ENCODE measurements at places on chromosomes 3 and 15.

- DNase-seq, result no peak
Measured at GRCh38 chr3:81029861-81030260, 731.6 kb downstream of the GBE1 start.

GRCh38 chr3:48686538-48687219, 964 bp upstream of the NCKIPSD start:
- DNase-seq, result no peak

DNA sequence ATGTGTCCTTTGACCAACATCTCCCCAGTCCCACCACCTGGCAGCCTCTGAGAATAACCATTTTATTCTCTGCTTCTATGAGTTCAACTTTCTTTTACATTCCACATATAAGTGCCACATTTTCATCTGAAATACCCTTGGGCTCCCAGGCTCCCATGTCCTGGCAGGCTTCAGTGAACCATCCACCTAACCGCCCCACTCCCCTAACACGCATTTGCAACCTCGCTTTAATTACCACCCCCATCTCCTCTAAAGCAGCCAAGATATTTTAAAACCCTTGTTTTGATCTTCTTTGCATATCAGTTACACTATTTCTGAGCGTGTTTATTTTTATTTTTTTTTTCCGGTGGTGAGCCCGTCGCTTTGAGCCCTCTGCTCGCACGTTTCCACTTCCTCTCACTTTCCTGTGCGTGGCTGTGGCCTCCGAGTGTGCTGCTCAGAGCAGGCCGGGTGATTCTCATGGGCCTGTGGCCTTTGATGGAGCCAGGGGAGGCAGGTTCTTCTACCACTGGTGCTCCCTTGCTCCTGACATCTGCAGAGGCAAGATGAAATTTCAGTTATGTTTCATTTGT, 195.4 kb upstream of the LPP start:
- no peak for DNase-seq

DNA sequence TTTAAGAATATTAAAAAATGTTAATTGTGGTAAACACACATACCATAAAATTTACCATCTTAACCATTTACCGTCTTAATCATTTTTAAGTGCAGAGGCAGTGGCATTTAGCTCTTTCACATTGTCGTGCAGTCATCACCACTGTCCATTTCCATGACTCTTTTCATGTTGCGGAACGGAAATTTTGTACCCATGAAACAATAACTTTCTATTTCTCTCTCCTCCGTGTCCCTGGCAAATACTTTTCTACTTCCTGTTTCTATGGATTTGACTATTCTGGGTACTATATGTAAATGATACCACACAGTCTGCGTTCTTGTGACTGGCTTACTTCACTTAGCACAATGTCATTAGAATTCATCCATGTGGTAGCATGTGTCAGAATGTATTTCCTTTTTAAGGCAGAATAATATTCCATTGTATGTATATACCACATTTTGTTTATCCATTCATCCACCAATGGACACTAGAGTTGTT, 27.9 kb downstream of the AKAP13 start:
- DNase-seq, result no peak

- no peak for DNase-seq
Measured at GRCh38 chr3:195041871-195042742, 228.9 kb downstream of the XXYLT1 start.

DNA sequence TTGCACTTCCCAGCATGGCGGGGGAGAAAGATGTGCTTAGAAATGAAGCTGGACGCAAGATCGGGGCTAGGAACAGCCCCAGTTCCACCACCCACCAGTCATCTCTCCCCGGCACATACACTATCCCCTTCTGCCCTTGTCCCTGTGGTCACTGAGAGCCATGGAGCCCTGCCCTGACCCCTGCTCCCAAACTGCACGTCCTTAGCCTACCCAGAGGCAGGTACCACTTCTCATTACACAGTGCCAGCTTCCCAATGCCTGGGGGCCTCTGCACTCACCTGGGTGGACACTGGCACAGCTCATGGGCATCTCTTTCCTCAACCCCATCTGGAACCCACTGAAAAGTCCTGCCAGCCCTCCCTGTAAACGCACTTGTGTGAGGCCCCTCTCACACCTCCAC, 139.3 kb upstream of the PRR20G start:
- DNase-seq, result no peak

DNA sequence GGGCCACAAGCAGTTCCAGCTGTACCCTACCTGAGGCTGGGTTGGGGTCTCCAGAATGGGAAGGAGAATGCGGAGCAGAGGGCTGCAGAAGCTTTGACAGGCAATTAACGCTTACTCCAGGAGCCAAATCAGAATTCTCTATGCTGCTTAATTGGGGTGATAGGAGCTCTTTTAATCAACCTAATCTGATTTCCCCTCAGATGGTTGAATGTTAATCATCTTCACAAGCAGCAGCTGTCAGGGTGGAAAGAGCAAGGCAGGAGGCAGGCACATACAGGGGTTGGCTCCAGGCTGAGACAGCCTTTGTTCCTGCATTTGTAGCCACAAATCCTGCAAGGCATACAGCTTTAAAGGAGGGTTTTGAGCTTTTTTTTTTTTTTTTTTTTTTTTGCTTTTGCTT, 2.6 kb downstream of the CILP start:
- DNase-seq, result no peak

DNA sequence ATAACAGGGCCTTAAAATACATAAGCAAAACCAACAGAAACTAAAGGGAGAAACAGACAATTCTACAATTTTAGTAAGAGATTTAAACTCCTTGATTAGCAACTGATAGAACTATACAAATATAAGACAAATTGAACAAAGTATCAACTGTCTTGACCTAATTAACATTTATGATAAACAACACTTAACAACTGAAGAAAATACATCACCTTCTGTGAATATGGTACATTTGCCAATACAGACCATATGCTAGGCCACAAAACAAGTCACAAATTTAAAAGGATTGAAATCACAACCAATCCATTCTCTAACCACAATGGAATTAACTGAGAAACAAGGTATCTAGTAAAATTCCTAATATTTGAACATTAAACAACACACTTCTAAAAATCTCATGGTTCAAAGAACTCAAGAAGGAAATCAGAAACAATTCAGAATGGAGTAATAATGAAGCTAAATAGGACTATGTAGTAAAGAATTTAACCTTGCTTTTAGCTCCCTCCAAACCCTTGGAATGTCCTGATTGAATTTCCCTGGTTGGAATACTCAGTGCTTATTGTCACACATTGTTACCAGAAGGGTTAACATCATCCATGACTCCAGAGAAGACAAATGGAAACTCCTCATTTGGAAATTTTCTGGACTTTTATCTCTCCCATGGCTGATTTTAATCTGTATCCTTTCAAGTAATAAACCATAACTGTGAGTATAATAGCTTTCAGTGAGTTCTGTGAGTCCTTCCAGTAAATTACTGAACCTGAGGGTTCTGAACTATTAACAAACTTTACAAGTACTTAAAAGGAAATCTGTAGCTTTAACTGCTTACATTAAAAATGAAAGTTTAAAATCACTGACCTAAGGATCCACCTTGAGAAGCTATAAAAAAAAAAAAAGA, 88.8 kb downstream of the DLG1 start:
- DNase-seq, result no peak

DNA sequence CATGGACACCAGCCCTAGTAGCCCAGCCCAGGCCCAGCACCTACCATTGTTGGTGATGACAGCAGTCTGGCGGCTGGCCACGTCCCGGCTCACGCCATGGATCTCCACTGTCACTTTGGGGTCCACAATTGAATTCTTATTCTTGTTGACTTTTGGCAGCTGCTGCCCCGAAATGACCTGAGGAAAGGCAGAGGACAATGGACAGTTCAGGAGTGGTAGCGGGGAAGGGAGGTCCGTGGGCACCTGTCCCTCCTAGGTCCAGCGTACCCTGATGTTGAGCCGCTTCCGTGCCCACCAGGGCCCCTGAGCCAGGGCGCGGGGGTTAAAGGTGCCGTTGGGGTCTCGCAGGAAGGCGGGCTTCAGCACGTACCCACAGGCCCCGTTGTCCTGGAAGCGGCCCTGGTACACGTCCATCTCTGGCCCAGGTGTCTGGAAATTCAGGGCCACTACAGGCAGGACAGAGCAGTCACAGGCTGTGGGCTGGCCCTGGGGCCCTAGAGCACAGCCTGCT, 17.7 kb downstream of the VILL start:
- no peak for DNase-seq

DNA sequence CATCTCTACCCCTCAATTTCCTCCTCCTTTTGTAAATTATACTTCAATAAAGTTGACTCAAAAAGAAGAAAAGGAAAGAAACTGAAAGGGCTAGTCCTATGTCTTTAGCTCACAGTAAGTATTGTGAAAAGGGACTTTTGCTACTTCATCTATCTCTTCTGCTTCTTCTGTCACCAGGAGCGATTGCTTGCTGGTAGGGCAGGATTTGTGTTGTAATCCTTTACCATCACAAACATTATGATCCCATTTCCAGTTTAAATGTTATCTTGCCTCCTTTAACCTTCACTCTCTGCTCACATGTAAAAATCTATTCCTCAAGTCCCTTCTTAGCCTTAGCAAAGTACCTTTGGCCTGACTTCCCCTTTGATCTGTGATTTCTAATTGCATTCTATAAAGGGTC, 537.1 kb downstream of the AGBL1 start:
- DNase-seq, result no peak

DNA sequence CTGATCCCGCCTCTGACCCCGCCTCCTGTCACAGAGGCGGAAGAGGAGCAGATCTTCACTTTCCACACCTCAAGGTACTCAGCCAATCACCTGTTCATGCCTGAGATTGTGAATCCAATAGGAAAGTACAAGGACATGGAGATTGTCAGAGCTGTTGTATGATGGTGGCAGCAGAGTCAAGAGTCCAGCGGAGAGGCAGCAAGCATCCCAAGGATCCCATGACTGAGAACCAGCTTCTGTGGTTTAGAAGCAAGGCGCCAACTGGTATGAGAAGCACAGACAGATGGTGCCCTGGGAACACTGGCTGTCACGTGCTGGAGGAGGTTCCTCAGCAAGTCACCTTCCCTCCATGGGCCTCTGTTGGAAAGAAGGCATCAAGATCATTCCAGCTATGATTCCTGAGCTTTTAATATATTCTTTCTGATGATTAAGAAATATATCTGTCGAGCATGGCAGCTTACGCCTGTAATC, 93.9 kb downstream of the CPN2 start:
- no peak for DNase-seq

DNA sequence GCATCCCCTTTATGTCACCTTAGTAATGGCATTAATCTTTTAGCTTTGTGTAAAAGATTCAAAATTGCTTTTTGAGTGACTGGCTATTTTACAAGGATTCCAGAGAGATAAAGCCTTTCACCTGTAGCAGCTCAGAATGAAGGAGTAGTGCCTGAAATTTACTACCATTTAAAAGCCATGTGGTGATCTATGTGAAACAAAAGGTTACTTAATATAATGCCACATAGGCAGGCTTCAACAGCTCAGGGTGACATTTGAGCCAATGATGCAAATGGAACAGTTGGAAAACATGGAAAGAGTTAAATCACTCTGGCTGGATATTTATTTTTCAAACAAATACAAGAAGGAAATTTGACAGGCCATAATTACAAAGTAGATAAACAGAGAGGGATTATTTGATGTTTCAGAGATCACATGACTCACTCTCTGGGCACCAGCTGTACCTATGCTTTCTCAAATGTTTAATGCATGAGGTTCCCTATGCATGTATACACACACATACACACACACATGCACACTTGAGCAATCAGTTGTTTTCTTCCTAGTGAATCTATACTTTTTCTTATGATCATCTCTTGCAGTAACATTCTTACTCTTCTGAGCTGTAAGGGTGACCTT, 171.5 kb downstream of the ZMAT3 start:
- no peak for DNase-seq

DNA sequence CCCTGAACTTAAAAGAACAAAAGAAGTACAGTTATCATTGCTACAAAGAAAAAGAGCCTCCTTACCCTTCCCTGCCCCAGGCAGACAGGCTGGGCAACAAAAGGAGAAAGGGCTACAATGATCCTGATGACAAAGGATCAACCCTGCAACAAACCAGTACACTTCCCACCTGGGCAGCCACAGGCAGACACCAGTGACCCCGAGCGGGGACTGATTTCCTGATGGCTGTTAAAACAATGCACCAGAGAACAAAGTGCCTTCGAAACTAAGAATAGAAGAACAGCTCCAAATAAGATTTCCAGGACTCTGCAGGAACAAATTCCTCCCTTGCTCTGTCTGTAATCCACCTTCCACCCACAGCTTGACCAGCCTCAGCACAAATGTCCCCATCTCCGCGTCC, 106.3 kb upstream of the ARHGEF3 start:
- no peak for DNase-seq

DNA sequence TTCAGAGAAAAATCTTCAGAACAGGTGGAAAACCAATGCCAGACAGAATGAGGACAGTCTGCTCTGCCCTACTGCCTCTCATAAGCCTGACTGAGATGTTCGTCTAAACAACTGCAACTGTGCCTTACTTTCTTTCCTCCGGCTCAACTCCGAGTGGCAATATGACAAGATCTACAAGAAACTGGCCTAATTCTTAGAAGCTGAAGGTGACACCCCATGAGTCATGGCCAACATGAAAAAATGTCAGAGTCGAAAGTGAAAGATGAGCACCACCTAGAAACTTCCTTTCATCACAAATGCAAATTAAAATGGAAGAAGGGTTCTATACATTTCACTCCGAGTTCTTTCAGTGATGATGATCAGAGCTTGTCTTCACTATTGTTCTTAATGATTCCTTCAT, 12.9 kb downstream of the PCYT1A start:
- no peak for DNase-seq

GRCh38 chr15:73320619-73321180, 48.1 kb downstream of the HCN4 start:
- DNase-seq, result no peak

GRCh38 chr3:179418610-179419009, 32.7 kb downstream of the GNB4 start:
- no peak for DNase-seq

- no peak for DNase-seq
Measured at GRCh38 chr3:126494204-126494969, 18.7 kb upstream of the ZXDC start.

DNA sequence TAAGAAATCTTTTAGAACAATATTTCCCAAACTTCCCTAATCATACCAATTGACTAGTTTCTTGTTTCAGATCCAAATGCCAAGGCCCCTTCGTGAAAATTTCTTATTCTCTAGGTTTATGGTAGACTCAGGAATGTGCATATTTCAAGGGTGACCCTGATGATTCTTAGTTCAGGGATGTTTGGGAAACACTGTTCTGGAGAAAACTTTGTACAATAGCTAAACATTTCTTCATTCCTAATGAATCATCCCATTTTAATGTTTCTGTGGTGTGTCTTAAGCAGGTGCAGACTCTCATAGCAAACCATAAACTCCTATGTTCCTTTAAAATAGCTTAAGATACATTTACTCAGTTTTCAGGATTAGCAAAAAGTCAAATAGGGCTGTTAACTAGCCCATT, 314.5 kb downstream of the TIGIT start:
- DNase-seq, result peak; percentile 82

GRCh38 chr15:81893182-81893835, 152.5 kb downstream of the MEX3B start:
- DNase-seq, result no peak

DNA sequence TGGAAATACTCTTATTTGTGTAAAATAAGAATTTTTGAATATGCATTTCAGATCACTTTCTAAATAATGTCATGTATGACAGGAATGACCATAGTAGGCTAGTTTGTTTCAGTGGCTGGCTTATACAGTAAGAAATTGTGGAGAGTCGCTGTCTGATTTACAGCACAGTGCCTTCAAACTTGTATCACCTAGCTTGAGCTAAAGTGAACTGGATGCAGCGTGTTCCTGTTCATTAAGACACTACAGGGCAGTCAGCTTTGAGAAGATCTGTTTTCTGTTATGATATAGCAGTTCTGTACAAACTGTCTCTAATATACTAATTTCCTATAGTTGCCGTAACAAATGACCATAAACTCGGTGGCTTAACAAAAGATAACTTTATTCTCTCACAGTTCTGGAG, 9.9 kb downstream of the CLDN16 start:
- DNase-seq, result no peak

All from HS-27A (cell line).